ENCODE measurements at places on chromosomes 16 and 17.
A peak's percentile ranks its signal among the peaks of the same experiment; 100 is the strongest.

DNA sequence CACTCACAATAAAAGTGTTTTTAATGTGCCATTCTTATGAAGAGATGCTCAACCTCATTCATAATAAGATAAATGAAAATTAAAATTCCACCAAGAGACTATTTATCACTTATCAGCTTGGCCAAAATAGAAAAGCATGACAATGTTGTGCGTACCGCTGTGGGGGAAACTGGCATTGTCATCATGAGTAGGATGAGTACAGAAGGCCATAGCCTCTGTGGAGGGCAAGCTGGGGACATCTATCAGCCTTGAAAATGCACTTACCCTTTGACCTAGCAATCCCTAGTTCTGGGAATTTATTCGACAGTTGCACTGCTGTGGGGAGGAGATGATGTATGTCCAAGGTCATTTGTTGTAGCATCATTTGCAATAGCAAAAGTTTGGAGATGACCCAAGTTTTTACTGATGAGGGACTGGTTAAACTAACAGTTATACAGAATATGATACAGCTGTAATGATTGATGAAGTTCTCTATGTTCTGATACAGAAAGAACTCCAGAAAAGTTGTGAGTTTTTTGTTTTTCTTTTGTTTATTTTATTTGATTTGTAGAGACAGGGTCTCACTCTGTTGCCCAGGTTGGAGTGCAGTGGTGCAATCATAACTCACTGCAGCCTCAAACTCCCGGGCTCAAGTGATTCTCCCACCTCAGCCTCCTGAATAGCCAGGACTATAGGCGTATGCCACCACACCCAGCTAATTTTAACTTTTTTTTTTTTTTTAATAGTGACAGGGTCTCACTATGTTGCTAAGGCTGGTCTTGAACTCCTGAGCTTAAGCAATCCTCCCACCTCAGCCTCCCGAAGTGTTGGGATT lies 13.7 kb upstream of the PRKCB start:
- no peak for DNase-seq

DNA sequence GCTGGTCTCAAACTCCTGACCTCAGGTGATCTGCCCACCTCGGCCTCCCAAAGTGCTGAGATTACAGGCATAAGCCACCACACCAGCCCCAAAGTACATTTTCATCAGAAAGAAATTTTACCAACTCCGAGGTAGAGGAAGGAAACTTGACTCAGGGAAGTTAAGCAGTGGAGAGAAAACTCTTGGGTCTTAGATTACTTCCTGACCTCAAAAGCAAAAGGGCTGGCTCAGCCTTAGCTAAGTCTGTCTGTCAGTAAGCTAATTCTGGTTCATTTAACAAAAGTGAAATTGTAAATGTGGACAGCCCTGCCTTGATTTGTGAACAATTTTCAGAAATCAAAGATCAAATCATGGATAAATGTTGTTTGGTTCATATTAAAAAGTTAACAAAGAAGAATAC lies 30.6 kb downstream of the MAP2K6 start:
- no peak for DNase-seq

- no peak for DNase-seq
Observed at GRCh38 chr17:51611585-51611984, 351.2 kb downstream of the UTP18 start.

GRCh38 chr17:41464682-41465081 lies 2.5 kb downstream of the KRT32 start:
- DNase-seq = no peak

DNA sequence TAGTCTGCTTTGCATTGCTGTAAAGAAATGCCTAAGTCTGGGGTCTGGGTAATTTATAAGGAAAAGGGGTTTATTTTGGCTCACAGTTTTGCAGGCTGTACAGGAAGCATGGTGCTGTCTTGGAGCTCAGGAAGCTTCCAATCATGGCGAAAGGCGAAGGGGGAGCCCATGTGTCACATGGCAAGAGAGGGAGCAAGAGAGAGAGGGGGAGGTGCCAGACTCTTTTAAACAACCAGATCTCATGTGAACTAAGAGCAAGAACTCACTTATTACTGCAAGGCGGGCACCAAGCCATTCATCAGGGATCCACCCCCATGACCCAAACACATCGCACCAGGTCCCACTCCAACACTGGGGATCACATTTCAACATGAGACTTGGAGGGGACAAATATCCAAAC lies 148.2 kb upstream of the HS3ST2 start:
- no peak for DNase-seq

GRCh38 chr17:4446326-4447071 lies 12.8 kb downstream of the SPNS3 start:
- DNase-seq = no peak

DNA sequence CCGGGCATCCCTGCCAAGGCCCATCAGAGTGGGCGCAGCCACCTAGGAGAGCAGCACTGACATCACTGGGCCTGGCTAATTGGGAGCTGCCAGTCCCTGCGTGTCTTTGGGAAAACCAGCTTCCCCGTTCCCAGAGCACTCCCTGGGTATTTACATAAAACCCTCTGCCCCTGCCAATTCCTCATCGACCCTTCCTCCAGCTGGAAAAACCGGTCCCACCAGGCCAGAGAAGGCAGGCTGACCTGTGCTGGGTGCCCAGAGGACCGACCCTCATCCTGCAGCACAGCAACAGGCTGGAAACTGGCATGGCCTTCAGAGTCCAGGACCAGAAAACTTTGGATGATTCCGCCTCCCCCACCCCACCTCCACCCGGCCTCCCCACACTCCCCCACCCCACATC lies 8.2 kb upstream of the FOXN1 start:
- DNase-seq = no peak

- DNase-seq = no peak
Observed at GRCh38 chr17:17182598-17183136, 23.5 kb downstream of the PLD6 start.

- DNase-seq = no peak
Observed at GRCh38 chr16:354291-354881, 1.9 kb upstream of the AXIN1 start.

GRCh38 chr17:45341533-45342158 lies 24.8 kb upstream of the MAP3K14 start:
- DNase-seq = no peak

- no peak for DNase-seq
Observed at GRCh38 chr16:56777001-56777400, 47.1 kb downstream of the NUP93 start.

DNA sequence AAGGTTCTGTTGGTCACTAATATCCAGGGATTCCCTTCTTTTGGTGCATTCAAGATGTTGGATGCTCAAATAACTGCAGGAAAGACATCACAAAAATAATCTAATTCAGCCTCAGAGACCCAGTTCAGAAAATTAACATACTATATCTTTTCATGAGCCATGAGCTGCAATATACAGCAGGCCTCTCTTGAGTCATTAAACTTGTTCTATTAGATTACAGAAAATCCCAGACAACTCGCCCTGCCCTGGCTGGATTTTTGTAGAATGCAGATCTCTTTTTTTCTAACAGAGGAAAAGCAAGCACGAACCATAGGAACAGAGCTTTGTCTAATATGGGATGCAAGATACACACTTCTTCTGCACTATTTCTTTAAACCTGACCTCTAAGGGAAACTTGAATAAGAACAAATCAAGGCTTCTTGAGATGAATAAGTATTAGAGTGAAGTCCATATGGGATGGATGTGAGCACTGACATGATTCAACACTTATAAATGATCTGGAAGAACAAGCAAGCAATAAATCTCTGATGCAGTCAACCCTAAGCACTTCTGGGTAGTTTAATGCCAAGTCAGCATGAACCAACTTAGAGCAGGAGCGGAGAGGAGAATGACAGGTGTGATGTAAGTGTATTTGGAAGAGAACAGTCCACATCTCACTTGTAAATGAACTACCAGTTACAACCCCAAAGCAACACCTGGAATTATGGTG lies 70.7 kb upstream of the GNAO1 start:
- peak; percentile 45 for DNase-seq

DNA sequence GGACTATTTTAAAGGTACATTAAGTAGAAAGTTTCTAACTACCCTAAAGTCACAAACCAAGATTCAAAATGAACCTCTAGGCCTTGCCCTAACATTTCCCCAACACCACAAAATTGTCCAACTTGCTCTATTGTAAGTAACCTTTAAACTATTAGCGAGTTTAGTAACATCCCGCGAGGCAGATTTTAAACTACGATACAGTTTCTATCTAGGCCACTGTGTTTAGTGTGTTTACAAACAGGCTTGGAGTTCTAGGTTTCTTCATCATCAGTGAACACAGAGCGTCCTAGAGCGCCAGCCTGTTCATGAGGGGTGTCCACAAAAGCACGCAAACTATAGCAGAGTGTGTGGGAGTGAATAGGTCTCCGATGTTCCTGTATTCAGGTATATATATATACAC lies 51.8 kb downstream of the EMP2 start:
- no peak for DNase-seq

DNA sequence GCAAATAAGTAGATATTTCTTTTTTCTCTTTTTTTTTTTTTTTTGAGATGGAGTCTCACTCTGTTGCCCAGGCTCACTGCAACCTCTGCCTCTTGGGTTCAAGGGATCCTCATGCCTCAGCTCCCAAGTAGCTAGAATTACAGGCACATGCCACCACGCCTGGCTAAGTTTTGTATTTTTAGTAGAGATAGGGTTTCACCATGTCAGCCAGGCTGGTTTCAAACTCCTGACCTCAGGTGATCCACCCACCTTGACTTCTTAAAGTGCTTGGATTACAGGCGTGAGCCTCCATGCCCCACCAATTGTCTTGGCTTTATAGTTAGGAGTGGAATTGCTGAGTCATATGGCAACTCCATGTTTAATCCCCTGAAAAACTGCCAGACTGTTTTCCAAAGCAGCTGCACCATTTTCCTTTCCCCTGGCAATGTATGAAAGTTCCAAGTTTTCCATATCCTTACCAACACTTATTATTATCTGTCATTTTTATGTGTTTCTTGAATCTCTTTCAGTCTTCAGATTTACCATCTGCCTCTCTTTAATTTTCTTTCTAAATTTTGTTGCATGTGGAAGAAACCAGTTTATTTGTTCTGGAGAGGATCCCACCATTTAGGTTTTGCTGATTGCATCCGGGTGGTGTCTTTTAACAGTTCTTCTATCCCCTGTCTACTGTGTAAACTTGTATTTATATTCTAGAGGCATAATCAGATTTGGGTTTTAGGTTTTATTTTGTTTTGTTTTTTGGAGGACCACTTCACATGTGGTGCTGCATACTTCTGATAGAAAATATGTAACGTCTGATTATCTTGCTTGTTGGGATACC lies 9.9 kb upstream of the CES3 start:
- DNase-seq = no peak

DNA sequence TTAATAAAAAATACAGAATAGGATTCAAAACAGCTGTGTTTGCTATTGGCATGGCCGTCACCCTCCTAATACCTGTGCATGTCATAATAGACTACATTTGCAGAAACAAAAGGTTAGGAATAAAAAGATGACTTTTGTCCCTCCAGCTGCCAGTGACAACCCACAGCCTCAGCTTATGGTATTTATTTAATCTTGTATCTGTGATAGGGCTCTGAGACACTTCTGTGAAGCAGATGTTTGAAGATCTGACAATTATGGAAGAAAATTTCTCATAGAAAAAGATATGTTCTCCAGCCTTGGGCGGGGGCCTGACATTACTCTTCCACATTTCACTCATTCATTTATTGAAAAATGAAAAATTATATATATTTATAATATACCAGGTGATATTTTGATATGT lies 62.2 kb downstream of the PITPNC1 start:
- DNase-seq = no peak

- DNase-seq = no peak
Observed at GRCh38 chr16:80846680-80847079, 42.3 kb upstream of the CDYL2 start.

DNA sequence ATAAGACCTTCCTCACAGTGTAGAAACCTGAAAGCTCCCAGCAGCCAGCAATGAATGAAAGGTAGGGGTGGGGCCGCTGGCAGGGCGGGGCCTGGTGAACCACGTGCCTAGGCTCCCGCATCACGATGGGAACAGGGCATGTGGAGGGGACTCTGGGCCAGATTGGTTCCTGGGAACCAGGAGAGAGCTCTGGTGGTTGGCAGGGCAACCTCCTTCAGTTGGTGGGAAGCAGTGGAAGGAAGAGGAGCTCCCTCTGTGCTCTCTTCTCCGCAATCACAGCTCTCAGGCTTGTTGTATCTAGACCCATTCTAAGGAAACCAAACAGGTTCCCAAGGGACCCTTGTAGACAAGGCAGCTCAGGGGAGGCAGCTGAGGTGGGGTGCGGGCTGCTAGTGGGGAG lies 10.5 kb downstream of the GGA2 start:
- DNase-seq = no peak

GRCh38 chr17:48603959-48604769 lies 622 bp downstream of the HOXB6 start:
- no peak for DNase-seq

DNA sequence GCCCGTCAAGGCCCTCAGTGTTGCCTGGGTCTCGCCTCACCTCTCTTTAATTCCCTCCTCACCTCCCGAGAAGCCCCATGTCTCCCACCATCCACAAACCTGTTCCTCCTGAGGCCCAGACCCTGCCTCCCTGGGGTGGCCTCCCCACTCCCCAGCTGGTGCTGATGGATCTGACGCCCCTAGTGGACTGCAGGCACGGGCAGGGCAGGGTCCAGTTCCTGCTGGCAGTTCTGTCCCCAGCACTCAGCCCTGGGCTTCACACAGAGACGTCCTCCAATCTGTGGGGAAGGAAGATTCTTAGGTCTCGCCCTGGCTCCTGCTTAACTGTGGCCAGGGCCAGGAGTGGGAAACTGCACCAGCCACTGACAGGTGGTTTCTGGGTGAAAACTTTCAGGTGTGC lies 108.8 kb downstream of the AMFR start:
- DNase-seq = no peak

DNA sequence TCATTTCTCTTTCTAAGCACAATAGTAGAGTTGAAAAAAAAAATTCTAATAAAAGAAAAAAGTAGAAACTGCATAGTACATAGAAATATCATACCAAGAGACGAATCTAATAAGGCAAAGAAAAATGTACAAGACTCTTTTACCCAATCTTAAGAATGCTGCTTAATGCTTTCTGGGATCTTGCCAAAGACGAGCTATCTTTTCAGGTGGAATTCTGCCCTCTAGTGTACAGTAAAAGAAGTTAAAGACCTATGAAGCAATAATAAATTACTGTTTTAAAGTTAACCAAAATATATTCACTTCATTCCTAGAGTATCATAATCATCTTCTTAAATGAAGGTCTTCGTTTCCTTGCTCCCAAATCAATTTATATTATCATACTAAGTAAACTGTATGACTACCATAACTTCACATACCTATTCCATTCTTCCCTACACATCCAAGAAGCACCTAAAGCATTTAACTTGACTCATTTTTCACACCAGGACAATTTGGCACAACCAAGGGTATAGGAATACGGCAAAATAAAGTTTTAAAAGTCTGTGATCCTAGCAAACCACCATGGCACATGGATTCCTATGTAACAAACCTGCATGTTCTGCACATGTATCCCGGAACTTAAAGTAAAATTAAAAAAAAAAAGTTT lies 47.7 kb downstream of the CFDP1 start:
- DNase-seq = no peak

DNA sequence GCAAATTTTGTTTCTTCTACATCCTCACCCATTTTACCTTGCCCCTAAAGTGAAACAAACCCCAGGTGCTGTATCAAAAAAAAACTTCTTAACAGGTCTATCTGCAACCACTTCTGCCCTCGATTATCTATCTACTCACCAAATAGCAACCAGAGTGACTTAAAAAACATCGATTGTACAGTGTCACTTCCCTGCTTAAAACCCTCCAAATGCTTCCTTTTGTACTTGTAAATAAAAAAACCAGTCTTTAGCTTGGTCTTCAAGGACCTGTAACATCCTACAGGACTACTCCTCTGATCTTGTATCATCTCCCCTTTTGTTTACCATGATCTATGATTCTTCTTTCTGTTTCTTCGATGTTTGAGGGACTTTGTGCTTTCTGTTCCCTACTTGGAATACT lies 82.7 kb upstream of the CORO6 start:
- DNase-seq = no peak
